H1 (cell line): ENCODE measurements at places on chromosomes 2 and 18. TPM values are rescaled to one million over a fixed set of nuclear protein-coding genes. Genes with fewer than 3 reads are reported as not detected.

ADD2 gene
- total RNA-seq, result 166 and 170 TPM in 2 replicates

DNA sequence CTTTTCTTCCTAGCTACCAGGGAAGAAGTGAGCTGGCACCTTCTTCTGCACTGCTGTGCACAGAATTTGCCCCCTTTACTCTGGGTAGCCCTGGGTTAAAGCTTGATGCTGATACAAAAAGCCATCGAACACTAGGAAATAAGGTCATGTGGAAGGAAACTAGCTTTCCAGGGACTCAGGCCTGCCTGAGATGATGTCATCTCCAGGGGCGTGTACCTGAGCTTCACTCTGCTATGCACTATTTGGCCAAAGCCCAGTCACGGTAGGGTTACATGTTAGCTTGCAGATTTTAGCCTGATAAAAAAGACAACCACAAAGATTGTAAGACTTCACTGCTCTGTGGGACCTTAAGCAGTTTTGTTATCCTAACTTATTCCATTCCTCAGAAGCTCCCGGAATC lies 20.4 kb downstream of the EDAR start:
- DNase-seq, result no peak

DNA sequence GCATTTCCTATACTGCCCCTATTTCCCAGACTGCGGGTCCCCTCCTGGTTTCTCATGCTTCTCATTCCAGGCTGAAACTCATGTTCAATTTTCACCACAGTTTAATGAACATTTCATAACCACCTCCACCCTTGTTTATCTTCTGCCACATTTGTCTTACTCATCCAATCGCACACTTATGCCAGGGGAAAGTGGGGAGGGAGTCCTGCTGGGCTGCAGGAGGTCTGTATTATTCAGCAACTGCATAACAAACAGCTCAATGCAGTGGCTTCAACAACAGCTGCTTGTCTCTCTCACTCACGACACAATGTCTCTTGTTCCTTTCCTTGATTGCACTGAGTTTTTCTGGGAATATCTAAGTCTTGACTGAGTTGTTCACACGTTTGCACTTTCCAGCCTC lies 106.0 kb downstream of the ZNF519 start:
- peak; percentile 9 for DNase-seq

GRCh38 chr2:219525533-219526232 lies 11.4 kb downstream of the ASIC4 start:
- DNase-seq, result no peak

- DNase-seq, result no peak
Measured at GRCh38 chr2:99256677-99257076, 1.2 kb upstream of the LYG2 start.

DNA sequence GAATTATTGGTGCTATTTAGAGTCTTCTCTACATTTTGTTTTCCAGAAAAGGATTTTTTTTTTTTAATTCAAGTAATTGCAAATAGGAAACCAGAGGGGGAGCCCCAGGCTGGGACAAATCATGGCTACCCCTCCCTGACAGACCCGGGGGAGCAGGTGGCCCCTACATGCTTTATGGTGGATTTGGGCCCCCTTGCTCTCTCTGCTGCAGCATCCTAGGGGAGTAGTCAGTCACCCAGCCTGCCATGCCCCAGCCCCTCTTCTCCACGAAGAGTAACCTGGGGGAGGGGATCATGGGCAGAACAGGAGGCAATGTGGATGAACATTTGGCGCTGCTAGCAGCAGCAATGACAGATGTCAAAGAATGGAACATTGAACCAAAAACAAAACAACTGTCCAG lies 4.6 kb downstream of the C2orf81 start:
- no peak for DNase-seq

RAB3GAP1 gene
- 25.7 and 28.6 TPM in 2 replicates for total RNA-seq

GRCh38 chr18:77658751-77659448 lies 409.3 kb downstream of the GALR1 start:
- no peak for DNase-seq

- DNase-seq, result no peak
Measured at GRCh38 chr2:81260320-81260719, 955.8 kb upstream of the LRRTM1 start.

HTRA2 gene
- 21.6 and 24.6 TPM in 2 replicates for total RNA-seq

- no peak for DNase-seq
Measured at GRCh38 chr2:130827502-130828251, 9.0 kb upstream of the ARHGEF4 start.

DNA sequence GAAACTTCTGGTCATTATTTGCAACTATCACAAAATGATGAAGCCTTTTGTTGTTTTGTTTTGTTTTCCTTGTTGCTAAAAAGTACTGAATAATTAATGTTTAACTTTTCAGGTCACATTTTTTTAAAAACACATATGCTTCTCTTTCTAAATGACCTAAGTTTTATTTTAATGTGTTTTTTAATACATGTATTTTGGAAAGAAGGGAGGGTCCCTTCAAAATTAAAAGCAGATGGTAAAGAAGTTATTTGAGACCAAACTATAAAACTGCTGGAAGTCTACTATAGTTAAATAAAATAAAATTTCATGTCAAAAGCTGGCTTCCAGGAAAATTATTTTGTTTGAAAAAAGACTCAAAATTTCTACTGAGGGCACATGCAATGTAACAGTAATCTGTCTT lies 39.5 kb upstream of the ASNSD1 start:
- no peak for DNase-seq

DNA sequence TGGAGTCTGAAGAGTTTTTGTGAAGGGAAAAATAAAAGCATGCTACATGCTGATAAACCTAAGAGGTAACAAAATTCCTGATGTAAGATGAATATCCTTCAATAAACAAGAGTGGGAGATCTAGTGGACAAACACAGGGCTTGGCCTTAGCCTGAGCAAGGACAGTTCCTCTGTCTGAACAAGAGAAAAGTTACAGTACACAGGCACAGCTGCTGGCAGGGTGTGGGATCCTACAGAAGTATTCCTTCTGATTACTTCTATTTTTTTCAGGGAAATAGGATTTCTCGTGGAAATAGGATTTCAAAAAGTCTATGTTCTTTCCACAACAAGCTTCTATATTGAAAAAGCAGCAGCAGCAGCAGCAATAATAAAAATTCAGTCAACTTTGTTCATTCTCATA lies 54.1 kb downstream of the NBAS start:
- no peak for DNase-seq

- DNase-seq, result no peak
Measured at GRCh38 chr2:206232287-206233035, 42.0 kb upstream of the ZDBF2 start.

- DNase-seq, result no peak
Measured at GRCh38 chr18:74540652-74541421, 6.5 kb downstream of the CNDP1 start.
